ENCODE measurements at places on chromosomes 6 and 20.

DNA sequence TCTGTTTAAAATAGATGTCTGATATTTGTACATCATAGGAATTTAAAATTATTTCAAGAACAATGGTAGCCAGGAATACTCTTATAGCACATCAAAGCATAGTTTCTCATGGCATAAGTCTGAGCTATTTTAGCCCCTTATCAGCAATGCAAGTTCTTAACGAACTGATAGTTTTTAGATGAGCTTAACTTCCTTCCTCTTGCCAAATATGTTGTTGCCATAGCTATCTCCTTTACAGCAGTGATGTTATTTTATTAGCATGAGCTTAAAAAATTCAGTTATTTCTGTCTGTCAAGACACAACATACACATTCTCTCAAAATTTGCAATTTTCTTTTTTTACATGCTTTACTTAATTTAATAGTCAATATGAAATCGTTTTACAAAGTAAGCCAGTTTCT, 867.2 kb downstream of the PHF3 start:
- no peaks in the 10 kb centered on the region for H3K36me3 ChIP-seq
- DNase-seq = no peak
- no peak overlapping the region for H3K27ac ChIP-seq
- no peaks in the 10 kb centered on the region for H3K4me1 ChIP-seq
- no peak overlapping the region for H3K4me3 ChIP-seq

DNA sequence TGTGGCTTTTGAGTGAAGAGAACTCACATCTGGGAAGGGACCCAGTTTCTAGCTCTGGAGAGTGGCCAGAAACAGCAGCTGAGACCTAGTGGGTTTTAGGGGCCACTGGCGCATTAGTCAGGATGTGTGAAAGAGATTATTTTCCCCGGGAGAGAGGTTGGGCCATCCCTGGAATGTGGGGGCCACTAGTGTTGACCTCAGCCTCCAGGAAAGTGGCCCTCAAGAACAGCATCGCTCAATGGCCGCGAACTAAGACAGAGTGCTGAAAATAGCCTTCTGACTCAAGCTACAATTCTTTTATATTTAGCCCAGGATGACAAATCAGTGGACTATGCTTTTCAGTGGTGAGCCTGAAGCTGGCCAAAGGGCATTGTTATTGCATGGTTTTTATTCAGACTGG, 210.4 kb upstream of the RNF24 start:
- H3K4me1 ChIP-seq = peaks cover 12% of the 10 kb centered on the region
- no peaks in the 10 kb centered on the region for H3K36me3 ChIP-seq
- H3K27ac ChIP-seq = no peak overlapping the region
- peaks cover 31% of the 10 kb centered on the region for H3K27me3 ChIP-seq
- no peak overlapping the region for H3K4me3 ChIP-seq
- DNase-seq = no peak

DNA sequence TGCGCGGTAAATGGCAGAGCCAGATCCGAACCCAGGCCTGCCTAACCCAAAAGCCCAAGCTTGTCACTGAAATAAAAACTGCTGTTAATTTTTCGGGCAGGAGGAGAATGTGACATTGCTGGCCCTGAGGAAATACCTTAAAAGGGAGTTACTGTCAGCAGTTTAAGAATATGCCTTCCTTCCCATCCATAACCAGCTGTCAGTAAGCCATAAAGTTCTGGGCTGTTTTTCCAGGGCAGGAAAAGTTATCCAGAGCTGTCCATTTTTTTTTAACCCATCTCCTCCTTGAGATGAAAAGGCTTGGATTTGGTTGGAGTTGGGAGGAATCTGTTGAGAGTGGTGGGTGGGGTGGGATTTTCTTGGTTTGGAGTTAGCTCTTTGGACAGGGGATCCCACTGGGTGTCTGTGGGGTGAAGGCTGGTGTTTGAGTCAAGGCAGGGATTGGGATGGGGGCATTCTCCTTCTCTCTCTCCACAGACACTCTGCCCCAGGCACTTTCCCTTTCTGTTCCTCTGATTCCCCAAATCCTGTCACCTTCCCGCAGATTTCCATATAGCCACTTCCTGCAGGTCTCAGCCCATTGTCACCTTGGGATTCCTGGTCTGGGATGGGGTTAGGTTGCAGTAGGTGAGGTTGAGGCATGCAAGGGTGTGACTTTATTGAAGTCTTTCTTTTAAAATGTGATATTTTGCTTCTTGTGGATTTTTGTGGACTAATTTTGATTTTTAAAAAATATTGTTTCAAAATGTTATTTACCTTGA, 4.3 kb upstream of the KCNG1 start:
- peaks cover 65% of the 10 kb centered on the region for H3K27me3 ChIP-seq
- H3K4me3 ChIP-seq = no peak overlapping the region
- no peak for DNase-seq
- no peak overlapping the region for H3K27ac ChIP-seq
- H3K36me3 ChIP-seq = no peaks in the 10 kb centered on the region

DNA sequence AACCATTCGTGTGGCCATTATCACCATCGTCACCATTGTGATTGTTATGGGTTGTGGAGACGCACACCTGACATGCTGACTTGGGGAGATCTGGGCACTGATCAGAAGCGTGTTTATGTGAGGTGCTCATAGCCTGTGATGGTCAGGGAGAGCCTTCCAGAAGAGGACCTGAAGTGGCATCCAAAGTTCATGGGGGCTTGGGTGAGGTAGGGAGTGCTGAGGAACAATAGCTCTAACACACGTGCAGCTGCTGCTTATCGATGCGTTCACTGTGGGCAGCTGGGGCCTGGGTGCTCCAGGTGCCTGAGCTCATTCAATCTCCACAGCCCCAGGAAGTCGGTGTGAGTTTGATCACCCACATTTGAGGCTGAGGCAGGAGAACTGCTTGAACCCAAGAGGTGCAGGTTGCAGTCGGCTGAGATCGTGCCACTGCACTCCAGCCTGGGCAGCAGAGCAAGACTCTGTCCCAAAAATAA, 227.3 kb downstream of the PREX1 start:
- no peaks in the 10 kb centered on the region for H3K27me3 ChIP-seq
- no peak overlapping the region for H3K4me3 ChIP-seq
- no peaks in the 10 kb centered on the region for H3K36me3 ChIP-seq

DNA sequence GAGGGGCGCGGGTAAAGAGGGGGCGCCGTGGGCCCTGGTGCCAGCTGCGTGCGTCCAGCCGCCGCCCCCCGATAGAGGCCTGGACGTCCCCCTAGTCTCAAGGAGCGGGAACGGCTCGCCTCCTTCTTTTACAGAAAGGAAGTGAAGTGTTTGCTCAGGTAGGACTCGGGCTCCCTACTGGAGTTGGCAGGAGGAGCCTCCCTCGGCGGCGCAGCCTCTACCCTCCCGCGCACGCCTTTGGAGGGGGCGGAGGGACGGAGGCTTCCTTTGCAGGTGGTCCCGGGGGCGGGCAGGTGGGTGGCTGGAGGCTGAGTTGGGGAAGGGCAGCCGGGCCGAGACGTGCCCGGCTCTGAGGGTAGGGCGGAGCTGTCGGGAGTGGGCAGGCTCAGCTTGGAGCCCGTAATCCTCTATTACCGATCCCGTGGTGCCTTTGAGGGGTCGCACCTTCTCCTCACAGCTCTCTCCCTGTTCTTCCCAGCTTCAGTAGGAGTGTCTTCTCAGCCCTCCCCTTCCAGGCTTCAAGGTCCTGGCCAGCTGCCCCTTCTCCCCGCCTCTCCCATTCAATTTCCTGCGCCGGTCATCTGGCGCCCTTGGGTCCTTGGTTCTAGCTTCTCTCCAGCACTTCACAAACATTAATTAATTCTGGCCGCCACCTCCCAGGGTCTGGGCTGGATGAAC, 728 bp downstream of the ITPR3 start:
- H3K4me3 ChIP-seq = peak overlapping the region; percentile 91
- H3K27me3 ChIP-seq = no peaks in the 10 kb centered on the region
- H3K27ac ChIP-seq = peak overlapping the region; percentile 85
- DNase-seq = peak; percentile 42
- H3K4me1 ChIP-seq = peaks cover 55% of the 10 kb centered on the region

DNA sequence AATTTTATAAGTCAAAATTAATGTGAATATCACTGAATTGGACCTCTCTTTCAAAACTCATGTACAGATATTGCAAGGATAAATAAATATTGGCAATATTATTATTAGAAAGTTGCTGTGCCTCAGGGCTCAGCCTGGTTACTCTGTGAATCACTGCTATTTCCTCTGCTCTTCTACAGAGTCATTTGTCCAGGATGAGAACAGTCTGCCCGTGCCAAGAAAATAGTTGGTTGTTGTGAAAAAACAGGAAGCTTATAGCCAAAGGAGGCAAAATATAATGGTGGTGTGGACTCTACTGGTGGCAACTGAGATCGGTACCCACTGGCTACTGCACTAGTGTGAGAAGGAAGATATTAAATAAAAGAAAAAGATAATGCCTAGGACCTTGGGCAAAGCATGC, 93.6 kb downstream of the RIMS1 start:
- DNase-seq = no peak
- no peak overlapping the region for H3K27ac ChIP-seq
- no peaks in the 10 kb centered on the region for H3K27me3 ChIP-seq
- no peaks in the 10 kb centered on the region for H3K36me3 ChIP-seq
- H3K4me3 ChIP-seq = no peak overlapping the region

DNA sequence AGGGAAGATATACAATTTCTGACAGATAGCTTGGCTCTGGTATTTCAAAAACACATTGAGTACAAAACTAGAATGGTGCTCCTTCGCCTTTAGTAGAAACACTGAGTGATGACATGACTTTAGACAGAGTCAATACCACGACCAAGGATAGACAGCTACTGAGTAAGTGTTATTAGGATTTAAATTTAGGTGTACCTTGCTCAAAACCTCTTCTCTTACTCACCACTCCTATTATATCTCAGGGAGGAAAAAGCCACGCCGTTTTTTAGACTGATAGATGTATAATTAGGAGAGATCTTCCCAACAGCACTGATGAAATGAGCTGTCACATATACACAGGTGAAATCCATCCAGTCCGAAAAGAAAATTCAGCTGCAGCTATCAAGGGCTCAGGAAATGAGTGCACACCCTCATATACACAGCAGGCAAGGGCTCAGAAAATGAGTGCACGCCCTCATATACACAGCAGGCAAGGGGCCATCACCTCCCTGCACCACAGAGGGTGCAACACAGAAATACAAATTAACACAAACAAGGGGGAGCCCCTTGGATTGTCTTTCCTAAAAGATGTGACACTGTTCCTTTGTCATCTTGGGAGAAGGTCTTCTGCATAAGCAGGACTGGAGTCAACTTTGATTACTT, 53.7 kb downstream of the LYRM4 start:
- peaks cover 4% of the 10 kb centered on the region for H3K4me1 ChIP-seq
- no peak overlapping the region for H3K4me3 ChIP-seq
- no peaks in the 10 kb centered on the region for H3K36me3 ChIP-seq
- no peak for DNase-seq
- no peaks in the 10 kb centered on the region for H3K27me3 ChIP-seq

DNA sequence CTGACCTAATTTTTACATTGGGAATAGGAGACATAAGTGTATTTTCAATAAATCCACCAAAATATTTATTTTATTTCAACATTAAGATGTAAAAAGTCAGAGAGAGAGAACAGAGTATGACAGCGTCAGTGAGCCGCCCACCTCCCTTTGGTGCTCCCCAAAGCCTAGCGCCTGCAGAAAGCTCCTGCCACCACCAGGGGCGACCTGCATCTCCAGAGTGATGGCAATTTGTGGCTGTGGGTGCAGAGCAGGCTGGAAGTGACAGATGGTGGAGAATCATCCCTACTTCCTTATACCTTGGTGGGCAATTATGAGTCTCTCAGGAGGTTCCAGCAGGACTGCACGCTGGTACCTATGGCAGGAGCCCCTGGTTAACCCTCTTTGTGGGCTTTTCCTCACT, 87.3 kb downstream of the PTPRT start:
- no peaks in the 10 kb centered on the region for H3K27me3 ChIP-seq
- H3K4me1 ChIP-seq = no peaks in the 10 kb centered on the region
- no peaks in the 10 kb centered on the region for H3K36me3 ChIP-seq
- no peak overlapping the region for H3K4me3 ChIP-seq
- no peak for DNase-seq

DNA sequence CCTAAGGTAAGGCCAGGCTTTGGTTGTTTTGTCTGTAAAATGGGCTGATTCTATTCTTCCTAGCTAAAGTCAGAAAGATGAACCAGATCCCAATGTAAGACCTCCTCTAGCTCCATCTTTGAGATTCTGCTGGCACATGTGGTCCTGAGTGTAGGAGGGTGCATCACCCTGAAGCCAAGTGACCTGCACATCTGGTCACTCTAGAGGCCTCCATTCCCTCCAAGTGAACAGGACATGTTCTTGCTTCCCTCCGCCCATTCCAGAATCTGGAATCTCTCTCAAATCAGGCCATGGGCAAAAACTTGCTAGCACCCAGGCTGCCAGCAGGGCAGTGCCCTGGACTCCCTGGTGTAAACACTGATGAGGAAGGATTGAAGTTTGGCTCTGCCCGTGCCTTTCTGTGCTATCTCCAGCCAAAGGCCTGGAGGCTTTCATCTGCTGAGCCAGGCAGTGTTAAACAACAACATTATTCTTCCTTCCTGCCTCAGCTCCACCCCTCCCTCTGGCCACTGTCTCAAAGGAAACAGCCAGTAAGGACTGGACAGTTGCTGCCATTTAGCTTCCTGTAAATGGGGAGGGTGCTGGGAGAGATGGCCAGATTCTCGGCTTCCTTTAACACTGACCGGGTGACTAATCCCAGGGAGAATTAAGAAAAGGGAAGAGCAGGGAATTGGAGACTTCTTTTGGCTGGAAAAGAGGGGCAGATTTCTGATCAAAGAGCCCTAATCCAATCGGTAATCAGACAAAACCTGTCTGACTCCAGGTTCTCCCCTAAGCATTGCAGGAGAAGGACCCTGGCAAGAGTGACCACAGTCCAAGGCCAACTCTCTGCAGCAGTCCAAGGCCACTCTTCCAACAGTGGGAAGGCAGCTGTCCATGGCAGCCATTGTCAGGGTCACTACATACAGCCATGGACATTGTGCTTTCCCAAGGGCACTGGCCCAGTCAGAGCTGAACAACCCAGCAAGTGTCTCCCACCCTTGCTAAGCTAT, 19.5 kb upstream of the ADGRF1 start:
- no peak overlapping the region for H3K4me3 ChIP-seq
- H3K27ac ChIP-seq = no peak overlapping the region
- H3K4me1 ChIP-seq = no peaks in the 10 kb centered on the region
- no peak for DNase-seq

DNA sequence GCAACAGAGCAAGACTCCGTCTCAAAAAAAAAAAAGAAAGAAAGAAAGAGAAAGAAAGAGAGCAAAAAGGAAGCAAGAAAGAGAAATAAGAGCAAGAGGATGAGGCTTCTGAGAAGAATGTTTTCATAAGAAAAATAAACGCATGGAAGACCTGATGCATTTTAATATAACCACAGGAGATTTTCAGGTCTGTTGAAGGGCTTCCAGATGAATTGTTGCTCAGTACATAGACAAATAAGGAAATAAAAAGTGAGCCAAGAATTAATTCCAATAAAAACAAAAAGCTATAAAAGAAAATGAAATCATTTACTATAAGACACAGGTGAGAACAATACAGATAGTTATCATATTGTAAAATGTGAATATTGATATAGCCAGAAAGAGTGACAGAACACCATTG, 43.5 kb downstream of the PERP start:
- no peak for DNase-seq
- no peak overlapping the region for H3K4me3 ChIP-seq
- peaks cover 18% of the 10 kb centered on the region for H3K27me3 ChIP-seq
- no peaks in the 10 kb centered on the region for H3K4me1 ChIP-seq
- H3K27ac ChIP-seq = no peak overlapping the region
- H3K36me3 ChIP-seq = no peaks in the 10 kb centered on the region
